ENCODE measurements at places on chromosomes 3 and 15.

GRCh38 chr3:39384665-39385000 lies 1.5 kb downstream of the SLC25A38 start:
- no peak for DNase-seq

DNA sequence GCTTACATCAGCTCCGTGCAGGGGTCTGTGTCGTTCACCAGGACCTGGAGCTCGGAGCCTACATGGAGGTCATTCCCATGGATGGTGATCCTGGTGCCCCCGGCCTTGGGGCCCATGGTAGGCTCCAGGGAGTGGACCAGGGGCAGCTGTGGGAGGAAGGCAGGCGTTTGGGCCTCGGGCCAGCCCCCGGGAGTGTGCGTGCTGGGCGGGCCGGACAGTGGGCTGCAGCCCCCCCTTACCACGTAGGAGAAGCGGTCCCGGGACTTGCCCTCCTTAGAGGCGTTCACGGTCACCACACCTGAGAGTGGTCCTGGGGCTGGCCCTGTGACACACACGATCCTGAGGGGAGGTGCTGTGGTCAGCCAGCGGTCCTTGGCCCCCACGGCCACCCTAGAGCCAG lies 29.6 kb downstream of the H1-8 start:
- DNase-seq: no peak

DNA sequence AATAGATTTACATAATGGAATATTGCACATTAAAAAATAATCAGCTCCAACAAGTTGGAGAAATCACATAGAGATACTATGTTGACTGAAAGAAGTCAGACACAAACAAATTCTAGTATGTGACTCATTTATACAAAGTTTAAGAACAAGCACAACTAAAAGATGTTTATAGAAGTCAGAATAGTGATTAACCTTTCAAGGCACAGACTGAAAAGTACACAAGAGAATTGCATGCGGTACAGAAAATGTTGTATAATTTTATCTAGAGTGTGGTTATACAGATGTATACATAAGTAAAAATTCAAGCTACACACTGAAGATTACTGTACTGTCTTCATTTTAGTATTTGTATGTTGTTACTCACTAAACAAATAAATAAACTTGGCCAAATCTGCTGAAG lies 19.3 kb upstream of the ATOSA start:
- no peak for DNase-seq

DNA sequence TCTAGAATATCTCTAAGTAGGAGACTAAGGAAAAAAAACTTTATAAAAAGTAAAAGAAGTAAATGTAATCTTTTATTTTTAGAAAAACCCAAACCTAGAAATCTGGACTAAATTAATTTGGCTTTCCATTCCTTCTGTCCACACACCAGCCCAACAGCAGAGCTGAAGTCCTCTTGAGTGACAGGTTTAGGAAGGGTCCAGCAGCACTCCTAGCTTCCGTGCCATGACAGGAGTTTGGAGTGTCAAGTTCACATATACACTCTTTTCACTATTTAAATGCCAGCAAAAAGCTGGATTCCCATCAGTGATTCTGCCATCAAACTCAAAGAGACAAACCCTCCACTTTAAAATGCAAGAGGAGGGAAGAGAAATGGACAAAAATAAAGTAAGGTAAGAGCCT lies 13.1 kb downstream of the PROK2 start:
- DNase-seq: no peak

DNA sequence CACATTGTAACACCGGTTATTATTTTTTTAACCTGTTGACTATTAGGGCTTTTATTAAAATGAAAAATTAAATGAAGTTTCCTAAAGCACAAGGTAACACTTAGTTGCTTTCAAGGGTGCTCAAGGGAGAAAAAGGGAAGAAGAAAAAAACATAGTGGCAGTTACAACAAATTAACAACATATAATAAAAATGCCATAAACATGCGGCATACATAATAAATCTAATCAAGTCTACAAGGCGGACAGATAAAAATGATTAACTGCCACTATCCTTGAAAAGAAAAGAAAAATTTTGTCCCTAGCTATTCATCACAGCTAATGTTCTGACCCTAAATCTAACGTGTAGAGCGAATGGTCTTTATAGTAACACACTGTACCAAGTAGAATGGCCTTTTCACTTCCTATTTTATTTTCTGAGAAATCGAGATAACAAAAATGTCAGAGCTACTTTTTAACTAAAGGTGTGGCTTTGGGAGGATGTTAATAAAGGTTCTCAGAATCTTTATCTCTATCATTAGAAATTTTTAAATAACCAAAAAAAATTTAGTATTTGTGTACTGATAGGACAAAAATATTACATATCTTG lies 194.9 kb downstream of the FOXP1 start:
- no peak for DNase-seq

- DNase-seq: no peak
Observed at GRCh38 chr3:106534206-106534605, 665.4 kb upstream of the CBLB start.

GRCh38 chr3:152619691-152620090 lies 215.2 kb upstream of the P2RY1 start:
- DNase-seq: no peak

GRCh38 chr15:74783072-74783807 lies 1.4 kb downstream of the CSK start:
- no peak for DNase-seq

DNA sequence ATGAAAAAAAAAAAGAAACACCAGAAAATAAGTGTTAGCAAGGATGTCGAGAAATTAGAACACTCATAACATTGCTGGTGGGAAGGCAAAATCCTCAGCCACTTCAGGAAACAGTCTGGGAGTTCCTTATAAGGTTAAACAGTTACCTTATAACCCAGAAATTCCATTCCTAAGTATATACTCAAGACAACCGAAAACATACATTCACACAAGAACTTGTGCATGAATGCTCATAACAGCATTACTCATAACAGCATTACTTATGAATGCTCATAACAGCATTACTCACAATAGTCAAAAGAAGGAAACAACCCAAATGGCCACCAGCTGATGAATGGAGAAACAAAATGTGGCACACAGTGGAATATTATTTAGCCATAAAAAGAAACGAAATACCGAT lies 34.8 kb upstream of the DCP1A start:
- no peak for DNase-seq

DNA sequence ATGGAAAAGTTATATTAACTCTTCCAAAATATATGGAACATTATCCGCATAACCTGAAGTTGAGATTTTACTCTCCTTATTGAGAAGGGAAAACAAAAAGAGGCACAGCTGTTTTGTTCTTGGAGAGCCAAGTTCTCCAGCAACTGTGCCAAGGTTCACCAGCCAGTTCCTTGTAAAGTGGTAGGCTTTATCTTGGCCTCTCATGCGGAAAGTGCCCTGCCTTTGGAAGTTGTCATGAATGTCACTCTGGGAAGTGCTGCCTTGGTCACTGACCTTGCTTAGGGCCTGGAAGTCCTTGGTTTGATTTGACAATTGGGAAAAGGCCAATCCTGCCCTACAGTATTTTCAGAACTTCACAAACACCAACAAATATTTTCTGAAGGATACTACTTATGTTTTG lies 44.2 kb upstream of the THRB start:
- no peak for DNase-seq

GRCh38 chr15:66595931-66596545 lies 30.2 kb upstream of the LCTL start:
- no peak for DNase-seq

GRCh38 chr15:89119489-89120478 lies 31.5 kb downstream of the ABHD2 start:
- no peak for DNase-seq

DNA sequence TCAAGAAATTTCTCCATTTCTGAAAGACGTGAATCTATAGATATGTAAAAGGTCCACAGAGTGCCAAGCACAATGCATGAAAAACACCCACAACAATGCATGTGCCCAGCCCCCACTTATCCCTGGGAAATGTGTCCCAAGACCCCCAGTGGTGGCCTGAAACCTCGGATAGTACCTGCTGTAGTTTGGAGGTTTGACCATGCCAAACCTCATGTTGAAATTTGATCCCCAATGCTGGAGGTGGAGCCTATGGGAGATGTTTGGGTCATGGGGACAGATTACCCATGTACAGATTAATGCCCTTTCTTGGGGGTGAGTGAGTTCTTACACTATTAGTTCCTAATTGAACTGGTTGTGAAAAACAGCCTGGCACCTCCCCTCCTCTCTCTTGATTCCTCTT lies 21.4 kb upstream of the MYZAP start:
- no peak for DNase-seq

DNA sequence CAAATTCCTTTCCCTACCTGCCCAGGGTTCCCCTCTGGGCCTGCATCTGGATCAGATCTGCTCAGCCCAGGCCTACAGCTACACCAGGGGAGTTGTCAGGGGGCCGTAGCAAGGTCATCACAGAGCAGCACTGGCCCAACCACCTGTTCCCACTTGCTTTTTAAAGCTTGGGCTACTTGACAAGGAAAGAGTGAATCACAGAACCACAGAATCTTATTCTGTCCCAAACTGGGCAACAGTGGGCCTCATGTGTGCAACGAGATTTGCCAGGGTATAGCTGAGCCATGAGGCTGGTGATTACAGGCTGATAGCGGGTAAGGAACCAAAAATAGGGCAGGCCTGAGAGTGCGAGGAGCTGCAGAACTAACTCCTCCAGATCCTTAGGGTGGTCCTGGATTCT lies 66.7 kb downstream of the MYLK start:
- DNase-seq: no peak

DNA sequence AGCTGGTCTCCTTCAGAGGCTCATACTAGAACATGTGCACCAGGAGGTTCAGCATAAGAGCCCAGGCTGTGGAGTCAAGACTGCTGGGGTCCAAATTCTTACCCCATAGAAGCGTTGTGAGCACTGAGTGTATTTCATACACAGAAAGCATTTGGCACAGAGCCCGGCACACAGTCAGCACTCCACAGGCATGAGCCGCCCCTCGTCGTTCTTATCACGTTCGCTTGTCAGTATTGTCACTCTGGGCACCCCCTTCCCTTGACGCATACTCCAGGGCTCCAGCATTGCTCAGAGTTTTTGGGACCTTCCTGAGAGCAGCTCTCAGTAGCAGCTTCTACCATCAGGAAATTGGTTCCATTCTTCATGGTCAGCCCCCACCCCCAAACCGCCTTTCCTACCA lies 25.2 kb downstream of the CORO2B start:
- DNase-seq: peak; percentile 57

All from lung (tissue), 17 donors.